Pulmonary artery endothelial cell (primary cell): ENCODE measurements at places on chromosomes 5 and 9. TPM values are rescaled to one million over a fixed set of nuclear protein-coding genes. Genes with fewer than 3 reads are reported as not detected.

Gene SLC36A3
- not detected in 2 replicates for total RNA-seq

Gene ZNG1C
- 16.0 and 20.1 TPM in 2 replicates for total RNA-seq

Gene SCGB3A2
- not detected in 2 replicates for total RNA-seq

Gene SHISAL2B
- total RNA-seq, result not detected in 2 replicates
